Glutamatergic neuron (in vitro differentiated cells): ENCODE measurements at places on chromosomes 16 and 17. TPM values are rescaled to one million over a fixed set of nuclear protein-coding genes. Genes with fewer than 3 reads are reported as not detected.

Gene C1QL1
- total RNA-seq, result 14.6 TPM

Gene CDH1
- total RNA-seq, result 1.9 TPM

Gene CYBC1
- 134 TPM for total RNA-seq

Gene PGAP3
- 10.7 TPM for total RNA-seq

Gene SHISA6
- 12.6 TPM for total RNA-seq

Gene SLC5A11
- total RNA-seq, result not detected

Gene ZNF423
- 149 TPM for total RNA-seq

Gene KRTAP17-1
- not detected for total RNA-seq

Gene CXCL16
- total RNA-seq, result not detected
